Esophagus squamous epithelium (tissue), 5 donors: ENCODE measurements at places on chromosomes 2 and 18.

DNA sequence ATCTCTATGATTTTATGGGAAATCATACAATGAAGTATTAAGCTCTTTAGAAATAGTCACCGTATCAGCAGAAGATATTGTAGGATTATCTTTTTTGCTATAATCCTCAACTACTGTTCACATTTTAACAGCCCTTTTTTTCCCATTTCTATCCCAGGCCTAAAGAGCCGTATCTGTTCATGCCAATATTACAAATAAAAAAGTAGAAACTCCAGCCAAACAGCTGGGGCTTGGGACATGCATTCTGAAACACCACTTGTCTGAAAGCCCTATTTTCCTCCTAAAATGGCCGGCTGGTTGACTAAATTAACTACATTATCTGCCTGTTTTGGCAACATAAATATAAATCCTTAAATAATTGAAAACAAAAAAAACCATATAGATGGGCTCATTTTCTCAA is 477.8 kb downstream of the CDH2 start:
- no peak for DNase-seq

GRCh38 chr2:100818606-100819369 is 1.2 kb upstream of the NPAS2 start:
- DNase-seq: no peak

DNA sequence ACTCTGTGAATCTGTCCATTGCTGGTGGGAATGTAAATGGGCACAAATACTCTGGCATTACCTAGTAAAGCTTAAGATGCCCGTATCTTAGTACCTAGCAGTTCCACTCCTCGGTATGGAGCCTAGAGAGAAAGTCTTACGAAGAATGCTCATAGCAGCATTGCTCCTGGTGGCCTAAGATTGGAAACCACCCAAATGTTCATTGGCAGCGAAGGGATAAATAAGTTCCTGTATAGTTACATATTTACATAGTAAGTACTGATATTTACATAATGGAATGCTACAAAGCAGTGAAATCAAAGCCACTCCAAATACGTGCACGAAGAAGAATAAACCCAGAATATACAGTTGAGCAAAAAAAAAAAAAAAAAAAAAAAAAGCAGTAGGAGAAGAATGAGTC is 46.7 kb upstream of the PDIA6 start:
- DNase-seq: no peak

DNA sequence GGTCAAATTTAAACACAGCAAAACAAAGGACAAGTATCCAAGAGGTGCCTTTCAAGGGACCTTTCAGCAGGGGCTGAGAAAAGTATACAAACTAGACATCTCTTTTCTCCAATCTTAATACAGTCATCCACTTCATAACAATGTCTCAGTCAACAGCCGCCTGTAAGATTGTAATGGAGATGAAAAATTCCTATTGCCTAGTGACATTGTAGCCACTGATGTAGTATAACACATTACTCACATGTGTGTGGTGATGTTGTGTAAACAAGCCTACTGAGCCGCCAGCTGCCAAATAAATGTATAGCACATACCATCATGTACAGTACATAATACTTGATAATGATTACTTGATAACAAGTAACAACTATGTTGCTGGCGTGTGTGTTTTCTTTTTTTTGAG is 31.0 kb downstream of the VIT start:
- no peak for DNase-seq

DNA sequence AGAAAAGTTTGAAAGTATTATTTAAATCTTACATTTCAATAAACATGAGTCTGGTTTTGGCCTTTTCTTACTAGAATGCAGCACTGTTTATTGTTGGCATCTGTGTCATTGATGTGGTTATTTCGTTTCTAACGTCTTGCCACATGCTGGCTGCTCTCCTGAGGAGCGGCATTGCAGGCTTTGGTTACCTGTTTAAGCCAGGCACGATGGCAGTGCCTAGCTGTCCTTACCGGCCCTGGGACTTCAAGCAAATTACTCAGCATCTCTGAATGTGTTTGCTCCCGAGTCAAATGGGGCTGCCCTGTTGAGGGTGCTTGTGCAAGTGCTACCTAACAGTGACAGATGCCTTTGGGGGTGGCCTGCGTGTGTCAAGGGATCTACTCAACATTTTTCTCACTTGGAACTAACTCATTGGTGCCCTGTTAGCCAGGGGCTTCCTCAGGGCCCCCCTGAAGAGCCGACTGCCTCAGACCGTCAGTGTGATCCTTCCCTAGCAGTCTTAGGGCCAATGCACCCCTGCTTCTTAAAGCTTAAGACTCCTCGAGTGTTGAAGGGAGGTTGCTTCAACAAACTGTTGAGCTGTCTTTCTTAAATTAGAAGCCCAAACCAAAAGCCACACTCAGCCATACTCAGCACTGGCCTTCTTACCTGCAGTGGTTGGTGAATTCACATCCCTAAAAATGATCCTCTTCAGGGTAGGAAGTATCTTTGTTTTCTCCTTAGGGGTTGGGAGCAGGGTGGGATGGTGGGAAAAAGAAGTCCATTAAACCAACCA is 151.5 kb downstream of the NCK2 start:
- no peak for DNase-seq

GRCh38 chr2:88826399-88826798 is 134.9 kb downstream of the RPIA start:
- DNase-seq: no peak

DNA sequence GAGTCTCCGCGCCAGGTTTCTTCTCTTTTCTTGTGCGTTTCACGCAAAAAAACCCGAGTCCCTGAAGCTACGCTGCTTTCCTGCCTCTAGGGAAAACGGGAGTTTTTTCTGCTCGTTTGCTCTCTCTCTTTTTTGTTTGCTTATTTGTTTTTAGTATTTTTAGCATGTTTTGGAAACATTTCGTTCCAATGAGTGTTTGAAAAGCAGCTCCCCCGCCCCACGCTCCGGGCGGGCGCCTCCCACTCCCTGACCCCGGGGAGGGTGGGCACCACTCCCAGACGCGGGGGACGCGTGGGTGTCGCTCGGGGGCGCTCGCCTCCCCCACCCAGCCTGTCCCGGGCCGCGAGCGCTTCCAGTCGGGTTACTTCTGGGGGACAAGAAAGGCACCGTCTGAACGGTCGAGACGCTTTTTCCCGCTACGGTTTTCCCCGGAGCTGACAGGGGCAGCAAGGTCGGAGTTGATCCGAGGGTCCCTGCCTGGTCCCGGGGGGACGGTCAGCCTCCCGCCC is 446 bp upstream of the EFHD1 start:
- no peak for DNase-seq

GRCh38 chr2:121887513-121888188 is 132.2 kb downstream of the TSN start:
- no peak for DNase-seq

DNA sequence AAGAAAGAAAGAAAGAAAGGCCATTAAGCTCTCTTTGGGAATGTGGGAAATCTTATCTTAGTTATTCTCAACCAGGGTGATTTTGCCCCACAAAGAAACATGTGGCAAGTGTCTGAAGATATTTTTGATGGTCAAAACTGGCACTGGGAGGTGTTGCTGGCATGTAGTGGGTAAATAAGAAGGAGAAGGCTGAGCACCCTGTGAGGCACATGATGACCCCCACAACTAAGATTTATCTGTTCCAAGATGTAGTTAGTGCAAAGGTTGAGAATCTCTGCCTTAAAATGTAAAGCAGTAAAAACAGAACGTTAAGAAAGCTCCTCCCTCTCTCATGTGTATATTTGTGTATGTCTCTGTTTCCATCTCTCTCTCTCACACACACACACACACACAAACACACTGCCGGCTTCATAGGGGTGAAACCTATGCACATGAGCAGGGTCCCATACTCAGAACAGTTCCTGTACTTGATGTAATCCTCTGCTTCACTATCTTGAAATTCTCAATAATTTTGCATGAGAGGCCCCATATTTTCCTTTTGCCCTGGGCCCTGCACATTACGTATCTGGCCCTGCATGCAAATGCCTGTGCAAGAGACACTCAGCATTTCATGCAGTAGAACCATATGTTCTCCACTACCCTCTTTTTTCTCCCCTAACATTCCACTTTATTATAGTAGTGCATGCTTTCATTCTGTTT is 94.3 kb downstream of the MREG start:
- no peak for DNase-seq

DNA sequence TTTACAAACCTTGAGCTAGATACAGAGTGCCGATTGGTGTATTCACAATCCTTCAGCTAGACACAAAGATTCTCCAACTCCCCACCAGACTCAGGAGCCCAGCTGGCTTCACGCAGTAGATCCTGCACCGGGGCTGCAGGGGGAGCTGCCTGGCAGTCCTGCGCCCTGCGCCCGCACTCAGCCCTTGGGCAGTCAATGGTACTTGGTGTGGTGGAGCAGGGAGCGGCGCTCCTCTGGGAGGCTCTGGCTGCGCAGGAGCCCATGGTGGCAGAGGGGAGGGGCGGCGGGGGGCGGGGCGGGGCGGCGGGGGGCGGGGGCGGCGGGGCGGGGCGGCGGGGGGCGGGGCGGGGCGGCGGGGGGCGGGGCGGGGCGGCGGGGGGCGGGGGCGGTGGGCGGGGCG is 923.4 kb downstream of the SOCS6 start:
- no peak for DNase-seq

GRCh38 chr2:47043142-47043890 is 111.8 kb downstream of the STPG4 start:
- no peak for DNase-seq

DNA sequence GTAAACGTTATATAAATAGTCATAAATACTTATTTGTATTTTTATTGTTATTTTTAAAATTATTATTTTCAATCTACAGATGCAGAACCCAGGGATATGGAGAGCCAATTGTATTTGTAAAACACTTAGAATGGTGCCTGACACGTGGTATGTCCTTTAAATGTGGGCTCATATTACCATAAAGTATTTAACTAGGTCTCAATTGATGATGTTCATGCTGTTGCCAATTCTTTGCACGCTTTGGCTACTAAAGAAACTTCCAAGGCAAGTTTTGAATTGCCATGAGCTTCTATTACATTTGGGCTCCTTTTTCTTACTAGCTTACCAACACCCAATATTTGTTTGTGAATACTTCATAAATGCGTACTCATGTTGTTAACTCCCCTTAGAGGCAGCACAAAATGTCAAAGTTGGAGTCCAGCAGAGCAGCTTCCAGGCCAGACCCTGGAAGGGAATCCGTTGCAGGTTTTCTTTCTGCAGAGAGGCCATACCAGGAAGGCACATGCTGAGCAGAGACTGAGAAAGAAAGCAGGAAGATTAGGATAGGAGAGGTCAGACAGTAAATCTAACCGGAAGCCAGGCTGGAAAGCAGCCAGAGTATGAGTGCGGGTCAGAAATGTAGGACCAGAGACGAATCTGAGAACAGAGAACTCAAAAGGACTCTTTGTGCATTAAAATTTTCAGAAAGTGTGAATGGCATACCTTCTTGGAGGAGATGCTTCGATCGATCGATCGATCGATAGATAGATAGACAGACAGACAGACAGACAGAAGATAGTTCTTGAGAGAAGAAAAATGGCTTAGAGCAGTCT is 4.2 kb upstream of the NOSTRIN start:
- no peak for DNase-seq

- no peak for DNase-seq
Observed at GRCh38 chr2:67216881-67217280, 180.3 kb upstream of the ETAA1 start.

GRCh38 chr2:212935752-212936151 is 215.7 kb downstream of the IKZF2 start:
- DNase-seq: no peak

GRCh38 chr2:126579868-126580267 is 76.1 kb upstream of the GYPC start:
- DNase-seq: no peak

- no peak for DNase-seq
Observed at GRCh38 chr2:18473241-18474181, 86.9 kb downstream of the RDH14 start.

DNA sequence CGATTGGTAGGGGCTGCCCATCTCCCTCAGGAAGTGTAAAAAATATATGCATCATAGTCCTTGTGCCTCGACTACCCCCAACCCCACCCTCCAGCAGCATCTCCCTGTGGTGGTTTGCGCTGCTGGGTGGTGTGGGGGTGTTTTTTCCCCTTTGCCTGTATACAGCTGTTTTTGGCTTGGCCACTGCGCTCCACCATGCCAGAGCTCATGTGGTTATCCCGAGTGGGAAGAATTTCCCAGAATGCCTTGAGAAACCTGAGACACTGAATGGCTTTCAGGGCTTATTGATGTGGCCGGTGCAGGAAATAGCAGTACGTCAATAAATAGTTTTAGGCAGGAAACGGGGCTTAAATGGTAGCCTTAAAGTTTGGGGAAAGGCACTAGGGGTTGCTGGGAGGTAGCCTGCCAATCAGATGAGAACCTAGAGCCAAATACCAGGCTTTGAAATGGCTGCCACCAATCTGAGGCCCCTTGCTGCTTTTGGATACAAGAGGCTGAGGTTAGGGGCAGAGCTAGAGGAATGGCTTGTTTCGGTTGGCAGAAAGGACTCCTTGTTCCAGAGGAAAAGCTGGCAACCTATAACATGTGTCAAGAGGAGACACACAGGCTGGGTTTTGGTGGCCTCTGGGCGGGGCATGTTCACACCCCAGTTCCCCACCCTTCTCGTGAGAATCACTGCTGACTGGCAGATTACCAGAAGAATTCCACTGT is 144.1 kb downstream of the SMAD7 start:
- DNase-seq: no peak

GRCh38 chr2:174254267-174254666 is 5.9 kb upstream of the OLA1 start:
- no peak for DNase-seq

- DNase-seq: no peak
Observed at GRCh38 chr2:205785507-205786260, 103.4 kb downstream of the NRP2 start.

DNA sequence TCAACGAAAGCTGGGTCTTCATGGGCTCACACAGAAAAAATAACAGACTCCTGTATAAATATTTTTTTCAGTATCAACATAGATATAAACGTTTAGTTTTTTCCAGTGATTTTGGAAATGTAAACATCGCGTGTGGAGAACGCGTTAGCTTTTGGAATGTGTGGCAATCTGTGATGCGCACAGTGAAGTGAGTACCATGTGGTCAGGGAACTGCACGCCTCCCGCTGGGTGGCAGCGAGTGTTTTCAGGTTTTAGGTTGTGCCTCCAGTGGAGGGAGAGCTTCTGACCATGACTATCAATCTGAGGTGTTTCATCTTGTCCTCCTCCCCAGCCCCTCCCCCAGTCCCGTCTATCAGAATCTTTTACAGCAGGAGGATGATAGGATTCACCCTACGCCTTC is 127.8 kb downstream of the ARHGAP28 start:
- DNase-seq: no peak

GRCh38 chr2:238784671-238785527 is 63.0 kb upstream of the TWIST2 start:
- no peak for DNase-seq

DNA sequence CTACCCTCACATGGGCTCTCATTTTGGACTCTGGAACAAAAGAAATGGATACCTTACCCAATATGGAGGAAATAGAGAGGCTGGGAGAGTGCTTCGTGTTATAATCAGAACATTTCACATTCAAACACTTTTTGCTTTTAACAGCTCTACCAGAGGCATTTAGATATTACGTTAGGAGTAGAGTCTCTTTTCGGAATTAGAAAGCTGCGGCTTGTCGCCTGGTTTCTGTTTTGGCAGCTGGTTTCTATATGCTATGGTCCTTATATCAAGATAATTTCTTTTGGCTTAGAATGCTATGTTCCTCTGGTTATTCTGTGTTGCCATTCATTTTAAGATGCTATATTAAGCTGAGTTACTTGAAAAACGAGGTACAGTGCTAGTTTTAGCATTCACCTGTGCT is 392.8 kb upstream of the GALNT5 start:
- DNase-seq: no peak
